ENCODE measurements at places on chromosomes 2 and 18.

DNA sequence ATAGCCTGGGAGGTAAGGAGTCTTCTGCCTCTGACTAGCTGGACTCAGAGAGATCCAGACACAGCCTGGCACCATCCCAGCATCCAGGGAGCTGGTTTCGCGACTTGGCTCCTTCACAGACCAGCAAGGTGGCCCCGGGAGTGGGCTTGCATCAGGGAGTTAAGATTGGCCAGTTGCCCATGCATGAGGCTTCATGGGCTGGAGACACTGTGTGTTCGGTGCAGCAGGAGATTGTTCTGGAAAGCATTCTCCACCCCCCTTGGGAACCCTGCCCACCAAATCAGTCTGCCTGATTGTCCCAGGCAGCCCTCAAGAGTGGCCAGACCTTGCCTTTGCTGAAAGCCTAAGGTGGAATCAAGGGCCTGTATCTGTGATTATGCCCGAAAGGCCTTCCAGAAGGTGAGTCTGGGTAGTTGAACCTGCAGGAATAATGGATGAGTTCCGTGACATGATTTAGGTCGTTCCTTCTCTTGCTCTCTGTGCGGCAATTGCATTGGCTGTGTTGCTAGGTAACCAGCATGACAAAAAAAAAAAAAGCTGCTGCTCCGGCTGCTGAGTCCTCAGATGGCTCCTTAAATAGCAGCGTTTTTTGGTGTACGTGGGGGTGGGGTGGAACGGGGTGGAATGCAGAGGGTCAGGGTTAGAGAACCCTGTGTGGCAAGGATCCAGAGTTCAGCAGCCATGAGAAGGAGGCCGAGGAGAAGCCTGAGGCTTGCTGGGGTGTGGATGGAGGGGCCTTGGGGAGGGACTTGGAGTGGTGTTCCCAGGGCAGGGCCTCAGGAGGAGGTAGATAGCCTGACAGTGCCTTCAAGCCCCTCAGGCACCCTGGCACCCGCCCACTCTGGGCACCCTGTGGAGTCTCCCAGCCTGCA is 93.0 kb upstream of the MCFD2 start:
- DNase-seq: no peak

DNA sequence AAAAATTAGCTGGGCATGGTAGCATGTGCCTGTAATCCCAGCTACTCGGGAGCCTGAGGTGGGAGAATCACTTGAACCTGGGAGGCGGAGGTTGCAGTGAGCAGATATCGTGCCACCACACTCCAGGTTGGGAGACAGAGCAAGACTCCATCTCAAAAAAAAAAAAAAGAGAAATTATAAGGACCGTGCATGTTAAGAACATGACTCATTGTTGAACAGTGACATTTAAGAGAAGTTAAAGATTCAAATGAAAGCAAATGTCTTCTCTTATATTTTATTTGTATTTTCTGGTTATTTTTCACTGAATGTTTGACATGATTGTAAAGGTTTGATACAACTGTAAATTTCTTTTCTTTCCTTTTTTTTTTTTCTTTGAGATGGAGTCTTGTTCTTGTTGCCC is 69.6 kb downstream of the APLF start:
- no peak for DNase-seq

- DNase-seq: no peak
Measured at GRCh38 chr2:169739351-169739750, 5.7 kb downstream of the KLHL23 start.

GRCh38 chr18:54607213-54608027 is 16.4 kb downstream of the DYNAP start:
- peak; percentile 65 for DNase-seq
